Activated CD8-positive, alpha-beta T cell treated with anti-CD3 and anti-CD28 coated beads for 36 hours (primary cell): ENCODE measurements at places on chromosomes 7 and 10. TPM values are rescaled to one million over a fixed set of nuclear protein-coding genes. Genes with fewer than 3 reads are reported as not detected.

Gene CYP3A7
- not detected for total RNA-seq

Gene MACC1
- 0.14 TPM for total RNA-seq

Gene SLC18A3
- not detected for total RNA-seq

DNA sequence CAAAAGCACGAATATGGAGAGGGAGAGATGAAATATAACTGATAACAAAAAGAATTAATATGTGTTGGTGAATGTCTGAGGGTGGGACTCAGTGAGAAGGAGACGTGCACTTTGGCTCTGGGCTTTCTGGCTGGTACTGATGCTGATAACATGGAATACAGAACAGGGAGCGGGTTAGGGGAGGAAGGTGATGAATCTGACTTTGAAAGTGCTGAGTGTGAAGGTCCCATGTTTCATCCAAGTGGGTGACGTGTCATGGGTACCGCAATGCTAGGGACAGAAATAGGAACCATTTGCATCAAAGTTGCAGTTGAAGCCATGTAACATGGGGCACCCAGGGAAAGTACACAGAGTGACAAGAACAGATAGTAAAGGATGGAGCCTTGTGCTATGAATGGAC is 236.6 kb upstream of the MYO3A start:
- H3K36me3 ChIP-seq = no peaks in the 10 kb centered on the region
- H3K27me3 ChIP-seq = no peaks in the 10 kb centered on the region
- H3K4me3 ChIP-seq = no peak overlapping the region
- H3K27ac ChIP-seq = no peak overlapping the region
- no peaks in the 10 kb centered on the region for H3K4me1 ChIP-seq
- no peak for DNase-seq
